ENCODE measurements at places on chromosomes 7 and 10. TPM values are rescaled to one million over a fixed set of nuclear protein-coding genes. Genes with fewer than 3 reads are reported as not detected.

- no peak for DNase-seq
Measured at GRCh38 chr7:91683823-91684222, 196.7 kb downstream of the MTERF1 start.

Gene MEOX2
- not detected for total RNA-seq

DNA sequence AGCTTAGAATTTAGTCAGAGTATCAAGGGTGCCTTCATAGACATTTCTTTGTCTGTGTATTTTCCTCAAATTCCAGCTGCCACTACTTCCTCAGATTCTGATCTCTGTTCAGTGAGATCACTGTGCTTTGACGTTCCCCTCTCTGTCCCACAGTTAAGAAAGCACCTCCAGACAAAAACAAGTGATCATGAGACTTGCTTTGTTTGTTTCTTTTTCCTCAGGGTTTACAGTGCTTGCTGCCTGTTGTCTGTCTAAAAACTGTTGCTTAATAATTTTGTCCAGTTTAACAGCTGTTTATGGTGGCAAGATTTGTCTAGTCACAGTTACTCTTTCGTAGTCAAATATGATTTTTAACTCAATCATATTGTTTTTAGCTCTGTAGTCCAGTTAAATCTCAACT, 29.1 kb downstream of the TRUB1 start:
- no peak for DNase-seq

DNA sequence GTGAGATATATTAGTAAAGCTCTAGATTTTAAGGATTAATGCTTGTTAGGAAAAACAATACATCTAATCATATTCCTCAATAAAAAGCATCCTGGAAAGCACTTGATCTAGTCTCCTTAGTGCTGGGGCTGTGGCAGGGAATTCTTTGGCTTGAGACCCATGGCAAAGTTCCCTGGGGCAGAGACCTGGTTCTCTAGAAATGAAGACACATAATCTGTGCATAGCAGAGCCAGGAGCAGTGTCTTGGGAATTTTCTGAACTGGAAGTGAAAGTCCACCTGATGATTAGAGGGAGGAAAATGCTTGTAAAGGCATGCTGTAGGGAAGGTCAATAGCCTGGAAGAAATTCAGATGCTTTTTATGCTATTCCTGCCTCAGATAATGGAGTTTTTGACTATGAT, 247.4 kb downstream of the CDK14 start:
- DNase-seq = no peak

DNA sequence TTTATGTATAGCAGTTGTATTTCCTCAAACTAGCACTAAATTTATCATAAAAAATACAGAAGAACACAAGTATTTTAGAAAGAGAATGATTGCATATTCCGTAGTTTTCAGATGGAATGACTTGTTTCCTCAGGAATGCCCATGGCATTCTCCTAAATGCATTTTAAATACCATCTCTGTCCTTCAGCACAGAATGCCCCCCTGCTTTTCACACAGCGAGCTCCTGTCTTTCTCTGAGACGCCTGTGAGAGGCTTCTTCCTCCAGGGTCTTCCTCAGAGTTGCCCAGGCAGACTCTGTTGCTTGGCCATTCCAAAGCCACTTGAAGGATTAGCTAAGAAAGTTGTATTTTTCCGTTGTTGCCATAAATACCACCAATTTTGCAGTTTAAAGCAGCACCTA, 10.1 kb downstream of the LANCL2 start:
- no peak for DNase-seq

DNA sequence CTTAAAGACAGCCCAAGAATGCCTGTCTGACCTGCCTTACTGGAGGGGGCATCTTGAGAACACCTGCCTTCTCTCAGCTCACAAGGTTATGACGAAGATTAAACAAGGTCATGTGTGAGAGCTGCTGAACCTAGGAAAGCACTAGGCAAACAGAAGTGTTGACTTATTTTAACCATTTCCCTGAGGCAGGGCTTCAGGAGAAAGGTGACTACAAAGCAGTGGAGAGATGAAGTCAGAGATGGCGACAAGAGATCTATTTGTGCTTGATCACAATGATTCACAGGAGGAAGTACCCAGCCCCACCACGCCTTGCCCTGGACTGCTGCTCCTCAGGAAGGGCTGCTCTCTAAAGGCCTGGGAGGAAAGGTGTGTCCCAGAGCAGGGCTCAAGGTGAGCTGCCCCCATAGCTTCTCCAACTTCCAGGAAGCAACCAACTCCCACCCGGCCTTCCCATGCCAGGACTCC, 27.8 kb downstream of the STN1 start:
- DNase-seq = peak; percentile 93

Gene AEBP1
- not detected for total RNA-seq

Gene FRG2B
- total RNA-seq = not detected

GRCh38 chr10:7417807-7418206, 7.0 kb upstream of the SFMBT2 start:
- no peak for DNase-seq

- DNase-seq = no peak
Measured at GRCh38 chr7:74400420-74401136, 53.1 kb upstream of the GTF2IRD1 start.

GRCh38 chr10:29479081-29479925, 155.5 kb downstream of the SVIL start:
- no peak for DNase-seq

DNA sequence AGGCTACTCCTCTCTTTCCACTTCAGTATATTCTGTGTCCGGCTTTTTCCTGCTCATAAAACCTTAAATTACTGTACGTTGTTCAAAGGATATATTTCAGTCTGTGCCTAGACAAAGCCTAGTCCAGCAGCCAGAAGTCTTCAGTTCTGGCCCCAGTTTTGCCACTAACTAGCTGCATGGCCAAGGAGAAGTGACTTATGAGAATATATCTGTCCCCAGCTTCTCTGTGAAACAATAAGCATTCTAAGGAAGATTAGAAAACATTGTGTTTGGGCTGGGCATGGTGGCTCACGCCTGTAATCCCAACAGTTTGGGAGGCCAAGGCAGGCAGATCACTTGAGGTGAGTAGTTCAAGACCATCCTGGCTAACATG, 105.0 kb upstream of the HDAC9 start:
- DNase-seq = no peak

- DNase-seq = peak; percentile 19
Measured at GRCh38 chr7:40474790-40475680, 340.2 kb downstream of the SUGCT start.

Gene HOXA1
- total RNA-seq = 1.4 TPM

DNA sequence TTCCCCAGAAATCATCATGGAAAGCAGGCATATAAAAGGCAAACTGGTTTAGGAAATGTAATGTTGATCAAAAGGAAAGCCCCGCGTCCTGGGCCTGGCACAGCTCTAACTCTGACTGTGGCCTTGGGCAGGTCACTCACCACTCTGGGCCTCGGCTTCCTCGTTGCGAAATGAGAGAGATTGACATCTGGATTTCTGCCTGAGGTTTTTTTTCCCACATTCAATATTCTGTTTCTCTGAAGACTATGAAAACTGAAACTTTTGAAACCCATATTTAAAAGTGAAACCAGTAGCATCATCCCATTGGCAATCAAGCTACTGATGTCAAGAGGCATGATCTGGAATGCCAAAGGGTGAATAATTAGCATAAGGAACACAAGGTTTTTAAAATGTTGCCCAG, 369.7 kb upstream of the NPVF start:
- DNase-seq = no peak

Gene RHOBTB1
- 6.7 TPM for total RNA-seq

- peak; percentile 41 for DNase-seq
Measured at GRCh38 chr7:158587162-158588084, at the start of gene PTPRN2. PTPRN2 (minus strand) TSS chr7:158587823.

Gene ANXA8
- 0.69 TPM for total RNA-seq

DNA sequence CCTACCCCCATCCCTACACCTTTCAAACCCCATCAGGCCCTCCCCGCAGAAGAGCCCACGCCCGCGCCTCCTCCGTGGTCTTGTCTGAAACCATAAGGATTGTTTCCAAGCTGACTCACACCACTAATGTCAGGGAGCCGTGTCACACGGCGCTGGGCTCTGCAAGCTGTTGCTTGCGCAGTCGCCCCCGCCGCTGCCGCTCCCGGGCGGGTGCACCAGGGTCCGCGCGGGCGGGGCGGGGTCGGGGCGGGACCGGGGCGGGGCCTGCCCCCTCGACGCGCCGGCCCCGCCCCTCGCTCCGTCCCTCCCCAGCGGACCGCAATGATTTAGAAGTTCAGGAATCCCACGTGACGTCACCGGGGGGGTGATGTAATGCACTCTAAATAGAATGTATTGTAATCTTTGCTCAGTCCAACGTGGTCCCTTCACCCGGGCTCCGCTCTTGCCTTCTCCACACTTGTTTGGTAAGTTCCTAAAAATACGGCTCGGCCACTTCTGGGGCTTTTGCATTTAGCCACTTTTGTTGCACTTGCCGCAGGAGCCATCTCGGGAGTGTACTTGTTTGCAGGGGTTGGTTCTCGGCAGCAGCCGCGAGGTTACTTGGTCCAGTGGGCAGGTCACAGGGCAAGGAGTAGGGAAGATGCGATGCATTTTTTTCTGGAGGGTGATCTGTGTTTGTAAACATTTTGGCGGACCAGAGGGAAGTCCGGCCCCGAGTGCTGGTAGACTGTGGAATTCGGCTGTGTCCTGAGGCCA, 3.2 kb upstream of the CREB5 start:
- peak; percentile 86 for DNase-seq

Gene MSMB
- total RNA-seq = not detected

DNA sequence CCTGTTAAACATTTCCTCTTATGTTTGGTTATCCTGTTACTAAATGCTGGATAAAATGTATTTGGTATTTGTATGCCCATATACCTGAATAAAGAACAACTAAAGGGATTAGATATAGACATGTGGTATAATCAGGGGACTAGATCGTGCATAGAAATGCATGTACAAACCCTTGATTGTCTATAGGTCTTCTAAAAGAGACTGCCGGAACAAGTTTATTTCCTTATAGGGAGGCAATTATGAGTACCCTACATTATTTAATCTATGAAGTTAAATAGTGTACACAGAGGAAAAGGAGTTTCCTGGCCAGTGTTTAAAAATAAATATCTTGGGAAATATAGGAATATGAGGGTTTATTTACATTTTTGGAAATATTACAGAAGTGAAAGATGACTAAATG, 44.6 kb downstream of the CCSER2 start:
- no peak for DNase-seq

DNA sequence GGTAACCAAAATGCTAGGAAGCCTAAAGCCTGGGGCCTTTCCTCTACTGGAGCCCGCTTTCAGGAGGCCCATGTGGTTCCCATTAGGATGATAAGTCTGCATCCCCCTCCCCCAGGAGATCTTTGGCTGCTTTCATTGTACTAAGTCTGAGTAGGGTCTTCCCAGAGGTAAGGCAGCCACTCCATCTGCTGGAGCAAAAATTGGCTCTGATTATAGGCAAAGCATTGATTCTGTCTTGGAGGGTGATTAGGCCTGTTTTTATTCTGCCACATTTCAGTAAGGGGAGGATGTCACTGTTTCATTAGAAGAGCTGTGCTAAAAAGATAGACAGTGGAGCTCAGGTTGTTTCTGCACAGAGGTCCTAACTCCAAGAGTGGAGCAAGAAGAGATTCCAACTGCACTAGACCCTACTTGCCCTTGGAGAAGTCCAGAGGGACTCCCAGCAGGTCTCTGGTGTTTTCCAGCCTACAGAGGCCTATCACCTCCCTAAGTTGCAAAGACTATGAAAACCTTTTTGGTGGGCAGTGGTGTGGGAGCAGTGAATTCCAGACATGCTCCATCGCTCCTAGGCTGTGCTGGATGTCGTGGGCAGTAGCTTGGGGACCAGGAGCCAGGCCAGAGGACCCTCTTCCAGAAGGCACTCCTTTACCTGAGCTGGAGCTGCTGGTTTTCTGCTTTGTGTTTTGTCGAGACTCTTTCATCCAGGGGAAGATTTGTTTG, 7.1 kb upstream of the HOXA2 start:
- DNase-seq = no peak

Gene ERV3-1
- 8.6 TPM for total RNA-seq

DNA sequence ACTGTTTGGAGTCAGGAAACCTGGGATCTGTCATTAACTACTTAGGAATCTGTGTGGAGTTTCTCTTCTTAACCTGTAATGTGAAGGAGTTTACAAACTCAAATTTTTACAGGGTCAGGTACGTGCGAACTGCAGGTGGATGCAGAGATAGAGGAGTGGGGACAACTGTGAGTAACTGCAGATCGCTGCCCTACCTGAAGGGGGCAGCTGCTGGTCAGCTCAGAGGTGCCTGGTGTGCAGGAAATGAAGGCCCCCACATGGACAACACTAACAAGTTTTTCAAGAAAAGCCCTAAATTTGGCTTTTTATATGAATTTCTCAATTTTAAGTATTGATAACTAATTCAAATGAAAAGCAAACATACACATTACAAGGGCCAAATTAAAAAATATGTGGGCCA, 380.0 kb downstream of the REEP3 start:
- peak; percentile 24 for DNase-seq

Gene C10orf105
- total RNA-seq = not detected

GRCh38 chr7:22173685-22174573, 183.0 kb downstream of the RAPGEF5 start:
- peak; percentile 68 for DNase-seq

GRCh38 chr7:6386779-6387178, 61.0 kb downstream of the DAGLB start:
- no peak for DNase-seq
